Activated CD4-positive, alpha-beta memory T cell treated with anti-CD3 and anti-CD28 coated beads, Interleukin-2, amount 10 ng/mL, durations not matched to agents 7 days and 5 days (primary cell): ENCODE measurements at places on chromosomes 13 and 19. TPM values are rescaled to one million over a fixed set of nuclear protein-coding genes. Genes with fewer than 3 reads are reported as not detected.

DNA sequence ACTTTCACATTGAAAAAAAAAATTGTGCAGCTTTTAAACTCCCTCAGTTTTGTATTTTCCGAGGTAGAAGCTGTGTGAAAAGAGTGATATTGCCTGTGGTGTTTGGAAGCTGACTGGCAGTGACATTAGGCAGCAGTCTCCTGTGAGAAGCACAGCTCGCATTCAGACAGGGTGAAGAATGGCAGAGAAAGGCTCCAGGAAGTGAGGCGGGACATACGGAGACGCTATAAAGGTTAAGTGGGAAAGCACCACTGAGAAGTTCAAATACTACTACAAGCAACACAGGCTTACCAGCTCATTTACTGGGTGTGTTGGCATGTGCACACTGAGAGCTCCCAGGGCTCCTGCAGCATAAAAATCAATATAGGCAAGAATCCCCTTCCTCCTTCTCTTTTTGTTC, 88.4 kb downstream of the RXFP2 start:
- no peak for DNase-seq
- H3K4me3 ChIP-seq, result no peak overlapping the region
- peaks cover 2% of the 10 kb centered on the region for H3K27me3 ChIP-seq
- peaks cover 18% of the 10 kb centered on the region for H3K4me1 ChIP-seq
- H3K27ac ChIP-seq, result no peak overlapping the region
- H3K36me3 ChIP-seq, result no peaks in the 10 kb centered on the region

DNA sequence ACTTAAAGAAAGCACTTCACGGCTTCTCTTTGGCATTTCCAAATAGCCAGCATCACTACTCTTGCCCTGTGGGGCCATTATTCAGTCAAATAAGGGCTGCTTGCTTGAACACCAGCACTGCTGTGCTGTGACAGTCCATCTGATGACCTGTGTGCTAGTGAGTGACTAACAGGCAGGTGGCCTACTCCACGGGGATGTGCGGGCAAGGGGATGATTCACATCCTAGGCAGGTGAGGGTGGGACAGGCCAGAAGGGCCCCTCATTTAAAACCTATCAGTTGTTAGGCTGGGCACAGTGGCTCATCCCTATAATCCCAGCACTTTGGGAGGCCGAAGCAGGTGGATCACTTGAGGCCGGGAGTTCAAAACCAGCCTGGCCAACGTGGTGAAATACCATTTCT, 8.2 kb downstream of the CCNE1 start:
- H3K27me3 ChIP-seq, result no peaks in the 10 kb centered on the region
- peaks cover 7% of the 10 kb centered on the region for H3K4me1 ChIP-seq
- H3K36me3 ChIP-seq, result peaks cover 59% of the 10 kb centered on the region
- H3K27ac ChIP-seq, result no peak overlapping the region
- DNase-seq, result no peak
- H3K4me3 ChIP-seq, result no peak overlapping the region

The MUC16 gene
- 0.03 TPM for total RNA-seq

- no peak for DNase-seq
- no peak overlapping the region for H3K27ac ChIP-seq
- no peaks in the 10 kb centered on the region for H3K36me3 ChIP-seq
- H3K4me1 ChIP-seq, result no peaks in the 10 kb centered on the region
- H3K4me3 ChIP-seq, result no peak overlapping the region
- H3K27me3 ChIP-seq, result no peaks in the 10 kb centered on the region
These were observed 320.1 kb upstream of the SLC10A2 start for GRCh38 chr13:103386341-103386740.

DNA sequence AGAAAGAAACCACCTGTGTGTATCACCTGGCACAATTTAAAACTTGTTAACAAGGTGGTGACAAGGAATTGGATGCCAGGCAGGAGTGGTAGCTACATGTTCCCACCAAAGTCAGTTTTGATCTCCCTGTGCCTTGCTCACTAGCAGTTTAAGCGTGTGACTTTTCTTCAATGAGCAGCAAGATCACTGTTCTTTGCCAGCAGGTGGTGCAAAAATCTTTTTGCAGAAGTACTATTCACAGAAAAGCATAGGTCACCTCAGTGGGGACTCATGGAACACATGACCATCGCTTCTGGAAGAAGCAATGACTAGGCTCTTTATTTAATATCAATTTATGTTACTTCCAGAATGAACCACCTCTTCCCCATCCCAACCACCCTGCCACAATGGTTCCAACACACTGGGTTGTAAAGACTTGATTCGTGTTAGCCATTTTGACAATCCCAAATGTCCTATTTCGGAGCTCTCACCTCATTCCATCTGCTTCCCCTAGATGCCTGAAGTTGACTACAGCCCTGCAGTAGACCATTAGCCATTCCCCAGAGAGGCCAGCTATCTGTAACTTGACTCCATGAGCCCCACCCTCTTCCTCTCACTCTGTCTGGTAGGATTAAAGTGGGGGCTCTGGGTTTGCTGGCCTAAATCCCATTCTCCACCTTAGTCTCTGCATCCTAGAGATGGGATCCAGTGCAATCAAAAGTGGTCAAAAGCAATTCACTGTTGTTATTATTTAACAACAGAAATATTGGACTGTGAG, 59.1 kb upstream of the TNFRSF19 start:
- no peaks in the 10 kb centered on the region for H3K36me3 ChIP-seq
- no peak overlapping the region for H3K4me3 ChIP-seq
- no peak for DNase-seq
- peaks cover 21% of the 10 kb centered on the region for H3K27me3 ChIP-seq
- no peak overlapping the region for H3K27ac ChIP-seq

GRCh38 chr19:6392221-6393073, 517 bp downstream of the GTF2F1 start:
- no peak for DNase-seq
- peaks cover 27% of the 10 kb centered on the region for H3K4me1 ChIP-seq
- H3K27ac ChIP-seq, result peak overlapping the region; percentile 93
- H3K4me3 ChIP-seq, result peak overlapping the region; percentile 94

The VSIG10L gene
- total RNA-seq, result 2.3 TPM

DNA sequence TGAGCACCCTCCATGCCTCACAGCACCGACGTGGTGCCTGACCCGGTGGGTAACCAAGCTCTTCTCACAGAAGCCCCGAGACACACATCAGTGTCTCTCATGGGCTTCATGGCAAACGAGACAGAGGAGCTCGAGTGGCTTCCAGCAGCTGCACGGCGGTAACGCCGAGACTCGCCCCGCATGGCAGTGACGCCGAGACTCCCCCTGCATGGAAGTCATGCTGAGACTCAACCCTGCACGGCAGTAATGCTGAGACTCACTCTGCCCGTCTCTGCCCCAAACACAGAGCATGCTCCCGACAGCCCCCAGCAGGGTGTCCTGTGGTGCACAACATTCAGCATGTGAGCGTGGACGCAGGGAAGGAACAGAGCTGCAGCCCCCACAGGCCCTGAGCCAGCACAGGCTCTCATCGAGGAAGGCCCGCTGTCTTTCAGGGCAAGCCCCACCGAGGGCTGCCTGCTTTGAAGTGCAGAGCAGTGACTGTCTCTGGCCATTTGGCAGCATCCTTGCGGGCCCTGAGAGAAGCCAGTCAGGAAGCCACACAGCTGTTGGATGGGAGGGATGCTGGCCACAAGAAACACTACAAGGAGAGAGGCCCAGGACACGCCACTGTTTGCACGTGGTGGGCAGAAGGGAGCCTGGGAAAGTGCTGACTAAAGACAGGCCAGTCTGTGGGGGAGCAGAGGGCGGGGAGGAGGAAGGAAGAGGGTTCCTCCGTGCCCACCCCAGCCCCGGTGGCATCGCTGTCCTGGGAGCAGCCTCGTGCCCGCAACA, 9.5 kb downstream of the GAS6 start:
- H3K36me3 ChIP-seq, result no peaks in the 10 kb centered on the region
- H3K4me1 ChIP-seq, result peaks cover 20% of the 10 kb centered on the region
- no peak for DNase-seq
- H3K27me3 ChIP-seq, result peaks cover 9% of the 10 kb centered on the region
- H3K27ac ChIP-seq, result no peak overlapping the region
- H3K4me3 ChIP-seq, result no peak overlapping the region

The PSG11 gene
- total RNA-seq, result not detected

DNA sequence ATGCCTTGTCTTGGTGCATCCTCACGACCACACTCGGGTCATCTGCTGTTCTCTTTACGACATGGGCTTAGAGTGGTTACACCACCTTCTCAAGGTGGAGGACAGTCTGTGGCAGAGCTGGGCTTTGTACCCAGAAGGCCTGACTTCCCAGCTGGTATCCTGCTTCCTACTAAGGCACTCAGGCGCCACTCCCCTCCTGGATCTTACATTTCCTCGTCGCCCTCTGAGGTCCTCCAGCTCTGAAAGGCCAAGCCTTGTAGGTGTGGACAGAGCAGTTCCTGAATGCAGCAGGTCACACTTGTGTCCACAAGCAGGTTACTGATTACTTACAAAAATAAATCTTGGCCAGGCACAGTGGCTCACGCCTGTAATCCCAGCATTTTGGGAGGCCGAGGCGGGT, 11.9 kb downstream of the SYCE2 start:
- no peaks in the 10 kb centered on the region for H3K36me3 ChIP-seq
- DNase-seq, result no peak
- H3K4me1 ChIP-seq, result peaks cover 3% of the 10 kb centered on the region
- no peak overlapping the region for H3K4me3 ChIP-seq

The C19orf85 gene
- total RNA-seq, result not detected

DNA sequence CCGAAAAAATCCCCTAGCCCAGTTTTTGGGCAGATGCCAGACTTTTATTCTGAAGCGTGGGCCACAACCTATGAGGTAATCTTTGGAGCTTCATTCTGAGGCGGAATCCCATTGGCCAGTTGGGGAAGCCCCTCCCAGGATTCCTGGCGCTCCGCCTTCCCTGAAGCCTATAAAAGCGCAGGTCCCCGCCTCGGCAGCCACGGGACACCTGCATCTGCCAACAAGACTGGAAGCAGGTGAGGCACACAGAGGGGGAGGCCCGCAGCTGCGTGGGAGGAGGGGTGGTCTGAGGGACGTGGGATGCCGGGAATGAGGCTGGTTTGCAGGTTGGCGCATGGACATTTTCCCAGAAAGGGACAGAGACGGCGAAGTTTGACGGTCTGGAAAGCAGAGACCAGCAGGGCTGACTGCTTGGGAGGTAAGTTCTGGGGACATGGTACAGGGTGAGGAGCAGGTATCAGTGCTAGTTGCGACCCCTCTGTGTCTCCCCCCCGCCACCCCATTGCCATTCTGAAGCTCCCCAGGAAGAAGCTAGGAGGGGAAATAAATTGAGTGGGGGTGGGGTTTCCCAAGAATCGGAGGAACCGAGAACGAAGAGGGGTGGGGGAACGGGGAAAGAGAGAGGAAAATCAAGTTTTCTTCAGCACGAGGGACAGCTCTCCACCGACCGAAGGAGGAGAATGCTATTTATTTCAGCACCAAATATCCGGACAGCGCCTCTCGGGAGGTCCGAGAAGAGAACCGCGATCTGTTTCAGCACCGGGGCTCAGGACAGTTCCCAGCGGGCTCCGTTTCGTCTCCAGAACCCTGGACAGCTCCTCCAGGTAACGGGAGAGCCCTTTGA, 22.4 kb upstream of the FEM1A start:
- no peak overlapping the region for H3K4me3 ChIP-seq
- no peaks in the 10 kb centered on the region for H3K36me3 ChIP-seq
- no peak overlapping the region for H3K27ac ChIP-seq
- H3K27me3 ChIP-seq, result peaks cover 8% of the 10 kb centered on the region
- H3K4me1 ChIP-seq, result no peaks in the 10 kb centered on the region
- peak; percentile 80 for DNase-seq

The MAP3K10 gene
- total RNA-seq, result 18.0 TPM

DNA sequence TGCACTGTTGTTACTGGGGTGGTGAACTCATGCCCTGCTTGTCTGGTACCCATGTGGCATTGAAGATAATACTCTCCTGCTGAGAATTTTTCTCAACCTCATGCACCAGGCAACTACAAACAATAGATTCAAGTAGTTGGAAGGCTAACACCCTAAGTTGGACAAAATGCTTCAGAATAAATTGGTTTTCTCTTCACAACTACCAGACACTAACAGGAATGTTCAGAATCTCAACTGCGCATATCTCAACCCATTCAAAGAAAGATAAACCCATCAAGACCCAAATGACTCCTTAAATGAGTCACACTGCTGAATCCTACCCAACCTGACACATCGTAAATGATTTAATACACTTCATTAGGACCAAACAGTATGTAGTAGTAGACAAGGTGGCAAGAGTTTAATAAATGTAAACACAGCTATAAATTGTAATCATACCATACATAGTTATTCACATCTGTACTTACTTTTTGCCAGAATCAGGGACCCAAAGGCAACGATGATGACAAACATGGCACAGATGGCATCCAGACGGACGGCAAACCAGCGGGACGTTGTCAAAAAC, 227.4 kb downstream of the ABCC4 start:
- peaks cover 16% of the 10 kb centered on the region for H3K36me3 ChIP-seq
- H3K4me3 ChIP-seq, result no peak overlapping the region
- no peaks in the 10 kb centered on the region for H3K27me3 ChIP-seq
- H3K4me1 ChIP-seq, result no peaks in the 10 kb centered on the region
- no peak overlapping the region for H3K27ac ChIP-seq

DNA sequence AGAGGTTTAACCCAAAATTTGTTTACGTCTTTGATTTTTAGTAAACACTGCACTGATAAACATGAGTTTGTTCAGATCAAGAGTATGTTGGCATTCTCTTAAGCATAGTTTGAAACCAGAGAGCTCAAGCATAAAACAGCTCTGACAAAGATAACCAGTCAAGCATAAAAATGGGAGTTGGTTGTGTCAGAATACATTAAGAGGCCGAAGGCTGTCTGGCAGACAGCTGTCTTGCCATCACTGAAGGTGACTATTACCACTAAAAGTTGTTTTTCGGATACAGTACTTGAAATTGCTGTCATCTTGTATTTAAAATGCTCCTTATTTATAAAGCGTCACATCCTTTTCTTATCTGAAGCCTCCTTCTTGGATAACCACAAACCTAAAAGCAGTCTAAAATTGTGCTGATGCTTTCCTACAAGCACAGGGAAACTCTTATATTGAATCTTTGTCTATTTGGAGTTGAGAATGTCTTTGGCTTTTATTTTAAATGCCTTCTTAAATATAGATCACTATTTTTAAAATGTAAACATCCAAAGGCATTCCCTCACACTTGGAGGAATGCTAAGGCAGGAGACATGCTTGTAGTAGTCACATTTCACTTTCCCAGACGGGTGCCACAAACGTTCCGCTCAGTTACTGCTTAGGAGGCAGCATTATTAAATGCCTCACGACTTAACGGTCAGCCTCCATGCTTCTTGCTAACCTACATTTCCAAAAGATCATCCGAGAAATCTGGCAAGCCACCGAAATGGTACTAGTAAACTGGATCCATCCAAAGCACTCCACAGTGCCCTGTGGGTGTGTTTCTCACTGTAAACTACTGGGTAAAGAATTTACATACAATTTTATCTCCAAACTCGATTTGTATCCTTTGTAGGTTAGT, 1.5 kb downstream of the SMAD9 start:
- no peak for DNase-seq
- peaks cover 72% of the 10 kb centered on the region for H3K27me3 ChIP-seq
- H3K36me3 ChIP-seq, result no peaks in the 10 kb centered on the region
- peaks cover 6% of the 10 kb centered on the region for H3K4me1 ChIP-seq
- H3K4me3 ChIP-seq, result no peak overlapping the region

The PPP1R13L gene
- total RNA-seq, result 18.9 TPM

GRCh38 chr13:42892760-42893159, 99.3 kb downstream of the EPSTI1 start:
- H3K4me3 ChIP-seq, result no peak overlapping the region
- DNase-seq, result no peak
- H3K27me3 ChIP-seq, result no peaks in the 10 kb centered on the region
- no peak overlapping the region for H3K27ac ChIP-seq
- H3K36me3 ChIP-seq, result peaks cover 45% of the 10 kb centered on the region
- no peaks in the 10 kb centered on the region for H3K4me1 ChIP-seq

The VMAC gene
- total RNA-seq, result 7.9 TPM

GRCh38 chr13:41408746-41409145, 48.6 kb upstream of the RGCC start:
- no peak overlapping the region for H3K27ac ChIP-seq
- DNase-seq, result no peak
- no peak overlapping the region for H3K4me3 ChIP-seq
- no peaks in the 10 kb centered on the region for H3K36me3 ChIP-seq
- no peaks in the 10 kb centered on the region for H3K27me3 ChIP-seq

The IZUMO4 gene
- 10.3 TPM for total RNA-seq
